IPS-NIHi11 (cell line): ENCODE measurements at places on chromosomes 7 and 10.

- DNase-seq = no peak
Observed at GRCh38 chr7:2148814-2149213, 83.9 kb downstream of the MAD1L1 start.

DNA sequence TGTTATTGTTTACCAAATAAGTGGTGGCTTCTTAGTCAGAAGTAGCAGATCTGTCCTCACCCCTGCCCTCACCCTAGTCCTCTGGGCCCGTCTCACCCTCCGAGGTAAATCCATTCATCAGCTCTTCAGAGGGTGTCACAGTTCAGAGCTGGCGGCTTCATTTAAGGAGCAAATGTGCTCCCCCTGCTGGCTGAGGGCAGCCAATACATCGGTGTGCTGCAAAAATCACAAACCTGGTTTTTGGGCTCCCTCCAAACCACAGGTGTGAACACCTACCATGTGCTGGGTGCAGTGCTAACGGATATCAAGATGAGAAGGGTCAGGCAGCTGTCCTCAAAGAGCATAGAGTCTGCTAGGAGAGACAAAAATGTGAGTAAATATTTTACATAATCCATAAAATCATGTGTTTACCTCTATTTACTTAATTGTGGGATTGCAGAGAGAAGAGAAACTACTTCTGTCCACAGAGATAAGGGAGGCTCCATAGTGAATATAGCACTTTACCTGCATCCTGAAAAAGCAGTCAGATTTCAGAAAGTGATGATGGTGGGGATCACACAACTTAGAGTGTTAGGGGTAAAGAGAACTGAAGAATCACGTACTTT lies 15.5 kb upstream of the CRTAC1 start:
- DNase-seq = peak; percentile 84

DNA sequence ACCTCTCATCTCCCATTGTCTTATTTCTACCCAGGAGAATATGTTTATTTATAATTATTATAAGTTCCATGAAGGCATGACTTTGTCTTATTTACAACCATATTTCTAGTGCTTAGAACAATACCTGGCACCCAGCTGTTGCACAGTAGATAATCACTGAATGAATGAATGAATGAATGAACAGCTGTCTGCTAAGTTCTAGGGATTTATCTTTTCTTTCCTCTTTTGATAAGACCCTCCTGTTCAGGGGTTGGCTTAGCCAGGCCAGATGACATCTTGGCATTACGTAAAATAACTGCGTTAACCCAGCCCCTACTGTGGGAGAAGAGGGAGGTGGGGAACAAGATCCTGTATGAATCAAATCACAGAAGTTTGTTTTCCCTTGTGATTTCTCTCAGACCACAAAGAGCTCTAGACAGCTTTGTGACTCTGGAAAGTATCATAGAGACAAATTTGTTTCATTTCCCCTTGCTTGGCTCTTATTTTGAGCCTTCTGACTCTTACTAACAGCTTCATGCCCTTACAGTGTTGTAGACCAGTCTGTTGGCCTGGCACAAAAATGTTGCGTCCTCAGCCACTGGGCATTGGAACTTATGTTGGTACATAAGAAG lies 8.4 kb downstream of the ZNF862 start:
- no peak for DNase-seq

GRCh38 chr10:114278140-114278883 lies 39.3 kb downstream of the VWA2 start:
- DNase-seq = no peak

DNA sequence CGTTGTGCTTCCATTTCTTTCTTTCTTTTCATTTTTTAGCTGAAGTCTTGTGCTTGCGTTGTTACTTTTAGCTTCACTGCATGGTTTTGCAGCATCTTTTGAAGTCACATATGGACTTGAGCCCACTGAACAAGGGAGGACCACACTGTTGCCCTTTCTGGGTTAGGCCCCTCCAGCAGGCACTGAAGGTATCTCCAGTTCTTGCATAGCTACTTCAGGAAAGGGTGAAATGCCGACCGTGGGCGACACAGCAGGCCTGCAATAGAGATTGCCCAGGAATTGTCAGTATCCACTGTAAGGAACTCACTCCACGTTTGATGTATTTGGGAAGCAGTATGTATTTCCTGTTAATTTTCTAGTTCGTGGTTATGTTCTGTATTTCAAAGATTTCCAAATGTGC lies 85.1 kb downstream of the WDR37 start:
- no peak for DNase-seq

- no peak for DNase-seq
Observed at GRCh38 chr10:87646935-87647334, 12.7 kb upstream of the PAPSS2 start.

DNA sequence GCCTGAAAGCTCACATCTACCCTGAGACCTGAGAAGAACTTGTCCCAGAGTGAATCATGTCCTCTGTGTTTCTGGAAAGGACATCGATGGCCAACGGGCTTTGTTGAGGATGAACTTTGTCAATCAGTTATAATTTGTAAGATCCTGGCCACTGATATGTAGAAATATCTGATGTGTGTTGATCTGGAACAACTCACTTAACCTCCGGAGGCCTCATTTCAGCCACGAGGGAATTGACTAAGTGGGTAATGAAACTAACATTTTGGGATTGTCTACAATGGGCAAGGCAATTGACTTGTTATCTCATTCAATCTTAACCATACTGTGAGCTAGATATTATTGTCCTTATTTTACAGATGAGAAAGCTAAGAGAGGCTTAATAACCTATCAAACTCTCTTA lies 468.1 kb upstream of the NRP1 start:
- DNase-seq = no peak

DNA sequence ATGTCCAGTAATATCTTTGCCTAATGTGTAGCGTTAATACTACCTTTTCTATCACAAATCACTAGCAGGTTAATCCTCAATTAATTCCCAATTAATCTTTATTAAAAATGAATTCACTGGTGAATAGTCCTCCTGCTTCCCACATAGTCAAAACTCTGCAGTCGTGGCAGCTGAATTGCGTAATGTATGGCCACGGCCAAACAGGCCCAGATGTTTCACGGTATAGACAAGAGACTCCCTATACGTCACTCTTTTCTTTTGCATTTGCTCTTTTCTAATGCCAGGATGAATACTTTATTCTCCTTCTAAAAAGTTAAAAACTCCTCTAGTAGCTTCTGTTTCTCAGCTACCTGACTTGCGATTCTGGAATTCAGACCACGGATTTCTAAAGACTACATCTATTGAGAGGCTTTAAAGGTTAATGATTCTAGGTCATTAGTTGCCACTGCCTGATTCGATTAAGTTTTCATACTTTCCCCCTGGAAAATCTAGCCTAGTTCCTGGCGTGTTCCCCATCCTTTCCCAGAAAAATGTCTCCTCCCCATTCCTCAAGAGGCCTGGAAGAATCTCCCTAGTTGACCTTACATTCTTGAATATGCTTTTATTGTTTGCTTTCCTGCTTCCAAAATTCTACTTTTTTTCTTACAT lies 16.9 kb downstream of the MEOX2 start:
- DNase-seq = no peak

DNA sequence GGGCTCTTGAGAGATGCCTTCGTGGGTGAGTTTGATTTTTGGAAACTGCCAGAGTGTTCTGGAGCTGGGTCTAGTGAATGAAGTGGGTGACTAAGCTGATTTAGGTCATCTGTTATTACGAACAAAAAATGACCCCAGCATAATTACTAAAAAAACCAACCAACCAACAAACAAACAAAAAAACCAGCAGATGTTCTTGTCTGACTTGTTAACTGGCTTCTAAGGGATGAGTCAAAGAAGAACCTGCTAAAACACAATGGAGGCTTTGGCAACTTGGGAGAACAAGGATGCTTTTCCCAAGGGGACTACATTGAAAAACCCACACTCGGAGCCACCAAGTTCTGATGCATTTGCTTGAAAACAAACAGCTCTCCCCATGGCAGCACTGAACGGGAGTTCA lies 11.5 kb downstream of the TACR2 start:
- no peak for DNase-seq

- DNase-seq = no peak
Observed at GRCh38 chr7:117731455-117731854, 141.8 kb downstream of the CTTNBP2 start.

DNA sequence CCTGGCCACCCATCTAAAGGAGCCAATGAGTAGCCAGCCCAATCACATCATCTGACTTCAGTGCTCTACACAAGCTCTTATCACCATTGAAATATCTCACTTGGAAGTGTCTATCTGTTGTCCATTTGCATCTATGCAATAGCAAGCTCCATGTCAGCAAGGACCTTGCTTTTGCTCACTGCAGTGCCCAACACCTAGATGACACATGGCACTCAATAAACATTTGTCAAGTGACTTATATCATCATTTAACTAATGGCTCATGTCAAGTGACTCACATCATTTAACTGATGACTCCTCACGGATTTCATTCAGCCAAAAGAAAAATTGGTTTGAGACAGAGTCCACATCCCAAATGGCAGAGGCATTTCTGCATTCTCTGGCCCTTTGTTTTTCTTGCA lies 92.9 kb upstream of the ADAM12 start:
- no peak for DNase-seq

DNA sequence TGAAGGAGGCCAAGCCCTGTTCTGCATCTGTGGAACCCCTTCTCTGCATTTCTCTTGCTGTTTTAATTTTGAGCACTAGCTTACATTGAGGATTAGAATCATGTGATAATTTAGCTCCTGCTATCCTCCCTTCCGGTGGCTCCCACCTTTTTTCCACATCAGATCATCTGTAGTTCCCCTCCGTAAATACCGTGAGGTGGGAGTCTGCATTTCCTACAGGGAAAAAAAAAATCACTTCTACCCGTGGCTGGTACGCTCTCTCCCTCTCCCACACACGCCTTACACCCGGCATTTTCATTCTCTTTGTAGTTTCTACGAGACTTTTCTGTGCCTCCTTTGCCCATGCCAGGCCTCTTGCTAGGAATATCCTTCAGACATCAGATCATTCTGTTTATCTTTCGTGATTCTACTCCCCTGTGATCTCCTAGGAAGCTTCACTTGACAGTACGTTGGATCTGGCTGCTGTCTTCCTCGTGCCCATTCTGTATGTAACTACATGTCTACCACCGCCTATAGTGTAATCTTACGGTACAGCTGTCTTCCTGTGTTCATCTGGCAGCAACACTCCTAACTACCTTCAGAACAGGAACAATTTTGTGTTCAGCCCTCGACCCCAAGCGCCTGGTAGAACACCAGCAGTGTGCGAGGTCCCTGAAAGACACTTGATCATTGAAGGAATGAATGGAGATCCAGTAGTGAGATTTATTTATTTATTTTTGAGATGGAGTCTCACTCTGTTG lies 41.7 kb upstream of the OCM start:
- no peak for DNase-seq

- DNase-seq = no peak
Observed at GRCh38 chr7:1849351-1850041, 179.4 kb downstream of the ELFN1 start.

DNA sequence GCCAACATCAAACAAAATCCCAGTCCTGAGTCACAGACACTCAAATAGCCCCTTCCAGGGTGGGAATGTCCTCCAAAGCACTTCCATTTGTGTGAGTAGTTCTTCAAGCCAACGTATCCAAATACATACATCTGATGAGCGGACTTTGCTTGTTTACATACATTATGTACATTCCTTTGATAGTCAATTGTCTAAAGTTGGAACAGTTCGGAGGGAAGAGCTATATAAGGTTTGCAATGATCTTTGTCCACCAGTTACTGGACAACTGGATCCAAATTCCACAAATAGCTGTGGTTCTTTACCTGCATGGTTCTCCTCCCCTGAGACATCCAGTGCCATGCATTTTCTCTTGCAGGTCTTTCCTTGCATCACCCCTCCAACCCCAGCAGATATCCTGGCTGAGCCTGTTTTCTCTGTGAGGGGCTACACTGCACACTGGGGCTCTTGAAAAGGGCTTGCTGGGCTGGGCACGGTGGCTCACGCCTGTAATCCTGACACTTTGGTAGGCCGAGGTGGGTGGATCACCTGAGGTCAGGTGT lies 4.7 kb upstream of the MGMT start:
- DNase-seq = no peak

DNA sequence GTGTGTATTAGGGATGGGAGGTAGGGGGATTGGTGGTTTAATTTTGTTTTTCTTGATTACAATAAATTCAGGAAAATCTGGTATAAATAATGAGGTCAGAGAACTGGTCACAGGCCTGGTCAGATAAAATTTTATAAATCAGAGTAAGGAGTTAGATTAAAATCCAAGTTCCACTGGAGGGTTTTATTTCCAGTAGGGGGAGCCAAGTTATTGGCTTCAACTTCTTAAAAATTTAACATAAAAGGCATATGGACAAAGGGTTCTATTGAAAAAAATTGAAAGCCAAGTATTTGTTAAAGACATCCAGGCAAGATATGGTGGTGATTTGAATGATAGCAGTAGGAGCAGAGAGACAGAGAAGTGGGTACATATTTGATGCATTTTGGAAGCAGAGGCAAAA lies 763.3 kb downstream of the SORCS1 start:
- DNase-seq = no peak

DNA sequence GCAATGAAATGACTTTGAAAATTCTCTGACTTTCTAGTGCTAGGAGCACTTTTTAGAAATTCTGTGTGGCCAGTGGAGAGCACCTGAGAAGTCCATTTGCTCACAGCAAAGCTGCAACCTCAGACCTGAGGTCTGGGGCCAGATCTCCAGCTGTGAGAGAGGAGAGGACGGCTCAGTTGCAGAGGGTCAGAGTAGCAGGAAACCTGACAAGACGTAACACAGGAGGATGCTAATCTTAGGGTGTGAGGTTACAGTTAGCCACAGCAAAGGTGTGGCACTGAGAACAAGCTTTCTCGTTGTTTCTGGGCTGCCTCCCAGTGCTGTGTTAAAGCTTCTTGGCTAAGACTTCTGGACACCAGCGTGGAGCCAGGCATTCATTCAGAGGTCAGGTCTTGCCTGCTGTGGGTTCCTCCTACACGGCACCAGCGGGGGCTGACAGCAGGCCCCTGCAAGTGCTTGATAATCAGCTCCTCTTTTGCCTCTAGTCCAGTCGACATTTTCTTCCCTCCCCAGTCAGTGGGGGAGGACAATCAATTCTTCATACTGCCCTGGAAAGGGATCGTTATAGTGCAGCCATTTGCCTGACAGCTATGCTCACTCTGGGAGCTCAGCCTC lies 435.4 kb upstream of the DPP6 start:
- DNase-seq = no peak

DNA sequence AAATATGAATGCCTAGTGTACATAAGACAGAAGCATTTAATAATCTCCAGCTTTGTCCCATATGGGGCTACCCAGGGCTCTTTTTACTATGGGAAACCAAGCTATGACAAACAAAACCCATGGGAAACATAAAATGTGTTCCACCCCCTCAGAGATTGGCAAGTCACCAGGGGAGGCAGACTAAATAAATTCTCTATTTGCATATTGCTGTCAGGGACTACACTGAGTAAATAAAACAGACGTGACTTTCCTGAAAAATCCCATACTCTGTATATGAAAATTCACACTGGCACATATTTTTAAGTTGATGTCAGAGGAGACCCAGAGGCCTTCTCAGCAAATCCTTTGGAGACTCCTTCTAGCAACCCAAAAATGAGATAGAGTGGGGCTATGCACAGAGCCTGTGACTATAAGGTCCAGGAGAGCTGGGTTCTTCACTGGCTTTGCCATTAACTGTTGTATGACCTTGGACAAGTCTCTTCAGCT lies 44.0 kb upstream of the HPSE2 start:
- no peak for DNase-seq

- no peak for DNase-seq
Observed at GRCh38 chr7:140611641-140612040, 29.0 kb downstream of the DENND2A start.

GRCh38 chr7:596819-597182 lies 77.2 kb upstream of the PDGFA start:
- DNase-seq = no peak

- no peak for DNase-seq
Observed at GRCh38 chr10:6347391-6347951, 144.7 kb downstream of the PFKFB3 start.
